Common myeloid progenitor, CD34-positive (primary cell): ENCODE measurements at places on chromosomes 12 and 14.

DNA sequence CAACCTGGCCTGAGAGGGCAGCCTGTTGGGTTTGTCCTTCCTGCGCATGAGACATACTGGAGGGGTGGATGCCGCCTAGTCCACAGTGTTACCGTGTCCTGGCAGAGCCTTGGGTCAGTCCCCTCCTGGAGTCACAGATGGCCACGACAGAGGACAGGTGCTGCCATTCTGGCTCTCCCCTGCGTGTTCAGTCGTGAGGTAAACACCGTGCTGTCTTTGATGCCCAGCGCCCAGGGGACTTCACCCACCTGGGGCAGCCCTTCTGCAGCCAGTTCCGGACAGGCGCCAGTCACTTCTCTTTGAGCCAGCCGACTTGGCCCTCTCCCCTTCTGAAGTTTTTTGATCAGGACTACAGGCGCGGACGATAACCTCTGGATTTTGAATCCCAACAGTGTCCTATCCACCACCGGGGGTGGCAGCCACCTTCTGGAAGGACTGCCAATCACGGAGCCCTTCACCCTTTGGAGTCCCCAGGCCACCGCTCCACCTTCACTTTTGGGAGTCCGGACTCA, 933.0 kb downstream of the DIO2 start:
- no peaks in the 10 kb centered on the region for H3K4me1 ChIP-seq
- no peak for DNase-seq
- peak overlapping the region; percentile 42 for H3K4me3 ChIP-seq
- H3K27ac ChIP-seq = no peak overlapping the region
- peaks cover 21% of the 10 kb centered on the region for H3K27me3 ChIP-seq

- H3K36me3 ChIP-seq = no peaks in the 10 kb centered on the region
- H3K27me3 ChIP-seq = no peaks in the 10 kb centered on the region
- H3K4me3 ChIP-seq = peak overlapping the region; percentile 40
- H3K27ac ChIP-seq = peak overlapping the region; percentile 2
- DNase-seq = peak; percentile 90
Observed at GRCh38 chr12:123085730-123086487, 65.0 kb downstream of the PITPNM2 start.

DNA sequence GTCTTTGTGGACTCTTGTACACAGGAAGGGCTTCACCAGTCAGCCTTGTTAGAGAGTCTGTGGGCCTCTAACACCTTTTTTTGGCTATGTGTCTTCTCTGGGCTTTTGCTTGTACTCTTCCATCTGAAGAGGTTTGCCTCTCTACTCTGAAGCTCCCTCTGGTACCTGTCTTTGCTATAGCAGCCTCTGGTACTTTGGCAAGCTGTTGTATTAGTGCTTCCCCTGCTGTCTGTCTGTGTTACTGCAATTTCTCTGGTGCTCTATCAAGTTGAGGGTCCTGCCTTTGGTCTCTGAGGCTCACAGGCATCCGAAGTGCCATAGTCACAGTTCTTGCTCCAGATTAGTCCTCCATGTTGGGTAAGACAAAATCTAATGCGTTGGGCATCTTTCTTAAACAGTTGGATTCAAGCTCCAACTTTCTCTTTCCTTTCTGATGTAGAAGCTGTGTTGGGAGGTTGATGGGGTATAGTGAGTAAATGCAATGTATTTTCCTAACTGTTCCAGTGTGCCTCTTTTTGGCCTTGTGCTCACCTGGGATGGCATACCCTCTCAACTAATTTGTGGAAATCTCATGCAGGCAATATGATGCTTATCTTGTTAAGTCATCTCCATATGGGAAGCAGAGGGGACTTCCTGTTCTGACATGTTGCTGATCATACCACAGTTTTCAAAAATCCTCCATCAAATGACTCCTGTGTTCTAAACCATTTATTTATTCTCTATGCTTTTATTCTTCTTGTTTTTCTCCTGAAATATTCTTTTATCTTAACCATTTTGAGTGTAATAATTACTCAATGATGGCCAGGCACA, 88.8 kb downstream of the ATF7IP start:
- peaks cover 17% of the 10 kb centered on the region for H3K36me3 ChIP-seq
- H3K27ac ChIP-seq = no peak overlapping the region
- no peak overlapping the region for H3K4me3 ChIP-seq
- no peaks in the 10 kb centered on the region for H3K4me1 ChIP-seq
- peak; percentile 83 for DNase-seq
- no peaks in the 10 kb centered on the region for H3K27me3 ChIP-seq

GRCh38 chr12:131720921-131721320, 10.0 kb downstream of the SFSWAP start:
- no peak overlapping the region for H3K4me3 ChIP-seq
- DNase-seq = no peak
- no peaks in the 10 kb centered on the region for H3K27me3 ChIP-seq
- H3K27ac ChIP-seq = no peak overlapping the region
- no peaks in the 10 kb centered on the region for H3K4me1 ChIP-seq

GRCh38 chr12:47801170-47801903, 18.4 kb downstream of the HDAC7 start:
- H3K4me1 ChIP-seq = peaks cover 75% of the 10 kb centered on the region
- H3K36me3 ChIP-seq = peaks cover 12% of the 10 kb centered on the region
- DNase-seq = peak; percentile 51
- H3K27ac ChIP-seq = no peak overlapping the region

- H3K27me3 ChIP-seq = peaks cover 23% of the 10 kb centered on the region
- DNase-seq = no peak
- H3K27ac ChIP-seq = no peak overlapping the region
- H3K36me3 ChIP-seq = no peaks in the 10 kb centered on the region
Observed at GRCh38 chr12:3597526-3598210, 106.7 kb downstream of the PRMT8 start.

DNA sequence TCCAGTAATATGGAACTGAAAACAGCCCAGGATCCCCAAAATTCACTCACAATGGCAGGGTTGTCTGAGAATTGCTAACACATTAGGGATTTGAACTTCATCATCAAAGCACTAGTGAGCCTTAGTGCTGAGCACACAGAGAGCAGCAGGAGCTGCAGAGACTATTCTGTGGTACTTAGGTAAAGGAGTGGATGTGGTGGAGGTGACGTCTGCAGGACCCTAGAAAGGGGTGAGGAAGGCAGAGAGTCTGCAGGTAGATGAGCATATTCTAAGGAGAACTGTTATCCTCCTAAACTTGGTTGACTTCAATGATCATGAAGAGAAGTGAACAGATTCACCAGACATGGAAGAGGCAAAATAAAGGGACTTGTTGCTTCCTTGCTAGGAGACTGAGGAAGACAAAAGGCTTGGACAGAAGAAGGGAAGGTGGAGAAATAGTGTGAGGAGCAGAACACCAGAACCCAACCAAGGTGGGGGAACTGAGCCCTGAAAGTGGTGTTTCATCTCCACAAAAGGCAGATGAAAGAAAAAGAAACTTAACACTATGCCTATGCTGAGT, 1164.0 kb downstream of the TMEM121 start:
- H3K4me3 ChIP-seq = no peak overlapping the region
- H3K36me3 ChIP-seq = no peaks in the 10 kb centered on the region
- H3K27ac ChIP-seq = no peak overlapping the region
- peaks cover 9% of the 10 kb centered on the region for H3K4me1 ChIP-seq
- no peaks in the 10 kb centered on the region for H3K27me3 ChIP-seq
- no peak for DNase-seq

DNA sequence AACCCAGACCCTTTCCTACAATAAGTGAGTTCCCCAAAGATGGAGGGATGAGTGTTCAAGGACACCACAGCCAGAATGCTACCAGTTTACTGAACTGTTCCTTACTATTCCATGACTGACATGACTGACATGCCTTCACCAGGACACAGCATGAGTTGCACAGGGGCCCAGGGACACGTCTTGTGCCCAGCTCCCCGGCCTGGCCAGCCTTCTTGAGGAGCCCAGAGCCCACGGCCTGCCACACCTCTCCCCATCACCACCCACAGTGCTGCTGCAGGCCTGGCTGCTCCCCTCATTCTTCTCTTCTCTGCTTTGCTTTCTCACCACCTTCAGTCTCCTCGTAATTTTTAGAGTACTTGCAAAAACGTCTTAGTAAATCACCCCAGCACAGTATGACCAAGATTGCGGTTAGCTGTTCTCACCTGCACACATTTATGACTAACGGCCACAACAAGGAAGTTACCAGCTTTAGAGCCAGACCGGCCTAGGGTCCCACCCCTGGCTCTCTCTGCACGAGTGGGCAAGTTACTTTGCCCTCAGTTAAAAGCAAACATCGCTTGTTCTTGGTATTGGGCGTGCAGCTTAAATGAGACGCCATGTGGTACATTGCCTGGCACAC, 18.5 kb downstream of the PPP2R5E start:
- H3K27me3 ChIP-seq = no peaks in the 10 kb centered on the region
- H3K27ac ChIP-seq = no peak overlapping the region
- no peak for DNase-seq
- H3K36me3 ChIP-seq = peaks cover 6% of the 10 kb centered on the region
- H3K4me1 ChIP-seq = no peaks in the 10 kb centered on the region

DNA sequence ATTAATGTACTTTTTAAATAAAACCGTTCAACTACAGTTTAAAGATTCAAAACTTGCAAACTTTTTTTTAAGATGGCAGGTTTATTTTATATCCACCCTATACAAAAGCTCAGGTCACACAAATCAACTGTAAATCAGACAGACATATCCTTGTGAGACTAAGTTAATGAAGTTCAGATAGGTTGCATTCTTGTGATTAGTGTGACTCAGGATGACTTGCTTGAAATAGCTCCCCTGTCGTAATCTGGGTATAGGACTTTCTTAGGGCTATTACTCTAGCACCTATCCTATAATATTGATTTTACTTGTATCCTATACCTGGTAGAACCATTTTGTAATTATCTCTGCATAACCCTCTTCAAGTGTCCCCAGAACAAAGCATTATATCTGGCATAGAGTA, 9.5 kb upstream of the PRKD1 start:
- no peaks in the 10 kb centered on the region for H3K27me3 ChIP-seq
- H3K36me3 ChIP-seq = no peaks in the 10 kb centered on the region
- no peaks in the 10 kb centered on the region for H3K4me1 ChIP-seq
- H3K4me3 ChIP-seq = no peak overlapping the region
- DNase-seq = no peak

GRCh38 chr14:37254411-37254947, 56.7 kb downstream of the MIPOL1 start:
- no peak overlapping the region for H3K4me3 ChIP-seq
- no peaks in the 10 kb centered on the region for H3K36me3 ChIP-seq
- H3K27ac ChIP-seq = no peak overlapping the region
- H3K4me1 ChIP-seq = no peaks in the 10 kb centered on the region
- no peaks in the 10 kb centered on the region for H3K27me3 ChIP-seq

DNA sequence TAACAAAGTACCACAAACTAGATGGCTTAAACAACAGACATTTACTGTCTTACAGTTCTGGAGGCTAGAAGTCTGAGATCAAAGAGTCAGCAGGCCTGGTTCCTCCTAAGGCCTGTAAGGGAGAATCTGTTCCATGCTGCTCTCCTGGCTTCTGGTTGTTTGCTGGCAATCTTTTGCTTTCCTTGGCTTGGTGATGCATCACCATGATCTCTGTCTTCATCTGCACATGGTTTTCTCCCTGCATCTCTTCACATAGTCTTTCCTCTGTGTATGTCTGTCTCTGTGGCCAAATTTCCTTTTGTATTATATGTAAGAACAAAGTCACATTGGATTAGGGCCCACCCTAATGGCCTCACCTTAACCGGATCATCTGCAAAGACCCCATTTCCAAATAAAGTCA, 168.5 kb downstream of the CAPZA3 start:
- H3K27me3 ChIP-seq = no peaks in the 10 kb centered on the region
- H3K4me3 ChIP-seq = no peak overlapping the region
- H3K27ac ChIP-seq = no peak overlapping the region
- no peaks in the 10 kb centered on the region for H3K4me1 ChIP-seq
- DNase-seq = no peak
- H3K36me3 ChIP-seq = no peaks in the 10 kb centered on the region

- peaks cover 32% of the 10 kb centered on the region for H3K4me1 ChIP-seq
- DNase-seq = no peak
- H3K27ac ChIP-seq = peak overlapping the region; percentile 76
- H3K4me3 ChIP-seq = peak overlapping the region; percentile 90
Observed at GRCh38 chr14:89617481-89618329, 200.7 kb upstream of the FOXN3 start.

- H3K27me3 ChIP-seq = peaks cover 2% of the 10 kb centered on the region
- peaks cover 28% of the 10 kb centered on the region for H3K4me1 ChIP-seq
- H3K4me3 ChIP-seq = no peak overlapping the region
- H3K36me3 ChIP-seq = no peaks in the 10 kb centered on the region
- no peak for DNase-seq
Observed at GRCh38 chr14:51096870-51097269, 2.0 kb upstream of the TRIM9 start.

DNA sequence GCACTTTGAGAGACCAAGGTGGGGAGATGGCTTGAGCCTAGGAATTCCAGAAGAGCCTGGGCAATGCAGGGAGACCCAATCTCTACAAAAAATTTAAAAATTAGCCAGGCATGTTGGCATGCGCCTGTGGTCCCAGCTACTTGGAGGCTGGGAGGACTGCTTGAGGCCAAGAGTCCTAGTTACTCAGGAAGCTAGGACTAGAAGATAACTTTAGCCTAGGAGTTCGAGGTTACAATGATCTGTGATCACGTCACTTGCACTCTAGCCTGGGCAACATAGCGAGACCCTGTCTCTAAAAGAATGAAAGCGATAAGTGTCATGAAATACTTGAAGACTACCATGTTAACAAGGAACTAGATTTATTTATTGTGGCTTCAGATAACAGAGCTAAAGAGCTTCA, 3.5 kb downstream of the ATF7 start:
- peaks cover 62% of the 10 kb centered on the region for H3K4me1 ChIP-seq
- no peak overlapping the region for H3K4me3 ChIP-seq
- no peak for DNase-seq
- no peak overlapping the region for H3K27ac ChIP-seq
- H3K36me3 ChIP-seq = no peaks in the 10 kb centered on the region

GRCh38 chr12:75437564-75437963, 43.0 kb upstream of the GLIPR1 start:
- no peaks in the 10 kb centered on the region for H3K36me3 ChIP-seq
- peak; percentile 71 for DNase-seq
- H3K27me3 ChIP-seq = no peaks in the 10 kb centered on the region
- H3K4me1 ChIP-seq = peaks cover 7% of the 10 kb centered on the region
- H3K27ac ChIP-seq = no peak overlapping the region

GRCh38 chr14:50560931-50561285, 963 bp downstream of the ATL1 start:
- no peaks in the 10 kb centered on the region for H3K36me3 ChIP-seq
- H3K4me3 ChIP-seq = peak overlapping the region; percentile 82
- H3K27ac ChIP-seq = peak overlapping the region; percentile 46

DNA sequence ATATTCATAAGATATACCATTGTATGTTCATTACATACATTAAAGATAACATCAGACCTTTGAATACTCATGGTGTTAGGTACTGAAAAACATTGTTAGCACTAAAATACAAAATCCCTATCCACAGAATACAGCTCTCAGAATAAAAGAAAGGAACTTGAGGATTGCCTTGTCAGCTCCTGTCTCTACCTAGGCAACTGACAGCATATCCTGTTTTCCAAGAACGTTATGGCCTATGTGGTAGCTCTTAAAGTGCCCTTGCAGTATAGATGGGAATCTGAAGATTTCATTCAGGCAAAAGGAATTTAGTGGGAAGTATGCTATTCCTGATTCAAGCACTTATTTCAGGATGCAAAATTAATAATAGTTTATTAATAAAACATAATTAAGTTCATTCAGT, 1.8 kb upstream of the PPP1R12A start:
- no peaks in the 10 kb centered on the region for H3K36me3 ChIP-seq
- DNase-seq = no peak
- H3K4me3 ChIP-seq = no peak overlapping the region

- no peak overlapping the region for H3K27ac ChIP-seq
- DNase-seq = no peak
Observed at GRCh38 chr14:75579338-75579864, 981 bp downstream of the FLVCR2 start.

- H3K27ac ChIP-seq = no peak overlapping the region
- DNase-seq = no peak
- no peaks in the 10 kb centered on the region for H3K4me1 ChIP-seq
- H3K27me3 ChIP-seq = peaks cover 2% of the 10 kb centered on the region
- H3K36me3 ChIP-seq = no peaks in the 10 kb centered on the region
Observed at GRCh38 chr12:21881965-21882364, 59.3 kb downstream of the ABCC9 start.
